ENCODE measurements at places on chromosomes 13 and 19. TPM values are rescaled to one million over a fixed set of nuclear protein-coding genes. Genes with fewer than 3 reads are reported as not detected.

DHDH gene
- polyA plus RNA-seq, result 0.17 TPM

ZSCAN1 gene
- 0.28 TPM for polyA plus RNA-seq

C19orf85 gene
- not detected for polyA plus RNA-seq

IQCN gene
- 7.8 TPM for polyA plus RNA-seq

DACT3 gene
- 3.9 TPM for polyA plus RNA-seq

DNA sequence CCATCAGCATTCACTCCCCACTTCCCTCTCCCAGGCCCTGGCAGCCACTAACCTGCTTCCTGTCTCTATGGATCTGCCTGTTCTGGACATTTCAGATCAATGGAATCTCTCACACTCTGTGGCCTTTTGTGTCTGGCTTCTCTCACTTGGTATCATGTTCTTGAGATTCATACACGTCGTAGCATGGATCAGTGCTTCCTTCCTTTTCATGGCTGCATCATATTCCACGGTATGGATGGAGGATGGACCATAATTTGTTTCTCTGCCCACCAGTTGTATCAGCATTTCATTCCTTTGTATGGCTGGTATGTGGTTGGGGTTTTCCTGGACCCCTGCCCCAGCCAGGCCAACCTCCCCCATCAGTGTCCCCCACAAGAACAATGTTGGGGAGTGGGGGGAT is 36.2 kb downstream of the MYO9B start:
- H3K36me3 ChIP-seq, result no peaks in the 10 kb centered on the region
- no peak for DNase-seq
- peaks cover 91% of the 10 kb centered on the region for H3K4me1 ChIP-seq
- H3K27ac ChIP-seq, result peak overlapping the region; percentile 83
- no peak overlapping the region for H3K4me3 ChIP-seq

DNA sequence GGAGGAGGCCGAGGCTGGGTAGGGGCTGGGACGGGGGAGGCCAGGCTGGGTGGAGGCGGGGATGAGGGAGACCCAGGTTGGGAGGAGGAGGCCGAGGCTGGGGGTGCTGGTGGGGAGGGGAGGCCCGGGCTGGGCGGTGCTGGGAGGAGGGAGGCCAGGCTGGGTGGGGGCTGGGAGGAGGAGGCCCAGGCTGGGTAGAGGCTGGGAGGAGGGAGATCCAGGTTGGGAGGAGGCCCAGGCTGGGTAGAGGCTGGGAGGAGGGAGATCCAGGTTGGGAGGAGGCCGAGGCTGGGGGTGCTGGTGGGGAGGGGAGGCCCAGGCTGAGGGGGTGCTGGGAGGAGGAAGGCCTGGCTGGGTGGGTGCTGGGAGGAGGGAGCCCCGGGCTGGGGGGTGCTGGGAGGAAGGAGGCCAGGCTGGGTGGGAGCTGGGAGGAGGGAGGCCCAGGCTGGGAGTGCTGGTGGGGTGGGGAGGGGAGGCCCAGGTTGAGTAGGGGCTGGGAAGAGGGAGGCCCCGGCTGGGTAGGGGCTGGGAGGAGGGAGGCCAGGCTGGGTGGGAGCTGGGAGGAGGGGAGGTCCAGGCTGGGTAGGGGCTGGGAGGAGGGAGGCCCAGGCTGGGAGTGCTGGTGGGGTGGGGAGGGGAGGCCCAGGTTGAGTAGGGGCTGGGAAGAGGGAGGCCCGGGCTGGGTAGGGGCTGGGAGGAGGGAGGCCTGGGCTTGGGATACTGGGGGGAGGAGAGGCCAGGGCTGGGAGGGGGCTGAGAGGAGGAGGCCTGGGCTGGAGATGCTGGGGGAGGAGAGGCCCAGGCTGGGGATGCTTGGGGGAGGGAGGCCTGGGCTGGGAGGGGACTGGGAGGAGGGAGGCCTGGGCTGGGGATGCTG is 10.7 kb downstream of the TPGS1 start:
- H3K27me3 ChIP-seq, result no peaks in the 10 kb centered on the region
- no peak overlapping the region for H3K27ac ChIP-seq
- H3K36me3 ChIP-seq, result peaks cover 5% of the 10 kb centered on the region
- no peak for DNase-seq

DNA sequence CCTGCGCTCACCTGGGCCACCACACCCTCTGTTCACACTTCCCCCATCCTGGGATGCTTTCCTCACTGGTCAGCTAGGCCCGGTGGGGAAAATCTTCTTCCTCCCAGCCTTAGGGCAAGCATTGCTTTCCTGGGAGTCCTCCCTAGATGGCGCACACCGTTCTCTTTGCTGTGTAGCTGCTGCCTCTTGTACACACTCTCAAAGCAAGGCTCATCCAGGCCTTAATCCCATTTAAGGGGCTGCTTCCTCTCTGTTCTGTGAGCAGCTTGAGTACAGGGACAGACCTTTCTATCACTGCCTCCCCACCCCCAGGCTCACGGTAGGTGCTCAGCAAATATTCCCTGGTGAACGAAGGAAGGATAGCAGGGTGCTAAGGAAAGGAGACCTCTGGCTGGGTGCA is 11.1 kb downstream of the SLC7A10 start:
- H3K4me3 ChIP-seq, result no peak overlapping the region
- no peaks in the 10 kb centered on the region for H3K4me1 ChIP-seq
- H3K27me3 ChIP-seq, result no peaks in the 10 kb centered on the region
- no peak overlapping the region for H3K27ac ChIP-seq

- H3K4me1 ChIP-seq, result no peaks in the 10 kb centered on the region
- DNase-seq, result no peak
- no peak overlapping the region for H3K4me3 ChIP-seq
- H3K36me3 ChIP-seq, result no peaks in the 10 kb centered on the region
- H3K27ac ChIP-seq, result no peak overlapping the region
Observed at GRCh38 chr19:14315433-14315832, 65.8 kb upstream of the ADGRE5 start.

DNA sequence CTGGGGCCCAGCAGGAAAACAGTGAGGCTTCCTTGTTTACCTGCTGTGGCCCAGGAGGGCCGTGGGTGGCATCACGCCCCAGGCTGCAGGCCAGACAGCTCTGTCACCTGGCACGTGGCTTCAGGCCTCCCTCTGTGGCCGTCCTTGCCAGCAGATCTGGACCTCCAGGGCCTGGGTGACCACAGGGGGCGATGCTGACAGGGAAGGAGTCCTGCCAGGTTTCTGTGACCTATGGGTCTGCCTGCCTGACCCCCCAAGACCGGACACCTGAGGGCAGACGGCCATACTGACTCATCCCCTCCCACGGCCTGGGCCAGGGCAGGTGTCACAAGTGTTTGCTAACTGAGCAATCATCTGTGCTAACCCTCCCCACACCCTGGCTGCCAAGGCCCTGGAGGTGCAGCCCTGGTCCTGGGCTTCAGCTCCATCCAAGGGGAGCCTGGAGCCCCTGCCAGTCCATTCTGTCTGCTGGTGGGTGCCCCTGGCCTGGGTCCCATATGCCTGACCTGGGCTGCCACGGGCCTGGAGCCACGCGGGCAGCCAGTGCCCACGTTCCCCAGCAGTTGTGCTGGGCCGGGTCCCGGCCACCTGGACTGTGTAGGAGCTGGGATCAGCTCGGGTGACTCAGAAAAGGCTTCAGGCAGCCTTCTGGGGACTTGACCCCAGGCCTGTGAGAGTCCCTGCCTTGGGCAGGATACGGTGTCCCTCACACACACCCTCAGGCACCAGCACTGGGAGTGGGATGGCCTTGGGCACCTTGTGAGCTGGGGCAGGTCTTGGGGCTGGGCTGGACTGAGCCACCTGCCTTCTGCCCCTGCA is 3.7 kb downstream of the CDC34 start:
- H3K27me3 ChIP-seq, result no peaks in the 10 kb centered on the region
- H3K4me1 ChIP-seq, result peaks cover 44% of the 10 kb centered on the region
- DNase-seq, result no peak
- H3K27ac ChIP-seq, result no peak overlapping the region
- H3K4me3 ChIP-seq, result no peak overlapping the region

- H3K36me3 ChIP-seq, result peaks cover 73% of the 10 kb centered on the region
- H3K4me3 ChIP-seq, result no peak overlapping the region
- no peaks in the 10 kb centered on the region for H3K27me3 ChIP-seq
- peaks cover 30% of the 10 kb centered on the region for H3K4me1 ChIP-seq
- DNase-seq, result no peak
- H3K27ac ChIP-seq, result no peak overlapping the region
Observed at GRCh38 chr19:35011737-35012682, 11.9 kb downstream of the GRAMD1A start.

Measured in heart right ventricle (tissue), 16 donors.